ENCODE measurements at places on chromosomes 5 and 9.
A peak's percentile ranks its signal among the peaks of the same experiment; 100 is the strongest.

DNA sequence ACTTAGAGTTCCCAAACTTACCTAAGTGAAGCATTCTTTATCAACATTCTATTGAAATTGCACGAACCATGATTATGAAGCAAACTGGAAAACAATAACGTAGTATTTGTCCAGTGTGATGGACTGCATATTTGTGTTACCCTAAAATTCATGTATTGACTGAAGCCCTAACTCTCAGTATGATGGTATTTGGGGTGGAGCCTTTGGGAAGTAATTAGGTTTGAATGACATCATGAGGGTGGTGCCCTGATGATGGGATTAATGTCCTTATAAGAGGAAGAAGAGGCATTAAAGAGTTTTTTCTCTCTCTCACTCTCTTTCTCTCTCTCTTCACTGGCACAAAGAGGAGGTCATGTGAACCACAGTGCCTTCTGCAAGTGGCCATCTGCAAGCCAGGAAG, 365.4 kb upstream of the PTGER4 start:
- no peak for DNase-seq

GRCh38 chr9:33818167-33818846, 1.3 kb downstream of the UBE2R2 start:
- no peak for DNase-seq

- DNase-seq = no peak
Measured at GRCh38 chr5:6458833-6459232, 10.2 kb downstream of the UBE2QL1 start.

DNA sequence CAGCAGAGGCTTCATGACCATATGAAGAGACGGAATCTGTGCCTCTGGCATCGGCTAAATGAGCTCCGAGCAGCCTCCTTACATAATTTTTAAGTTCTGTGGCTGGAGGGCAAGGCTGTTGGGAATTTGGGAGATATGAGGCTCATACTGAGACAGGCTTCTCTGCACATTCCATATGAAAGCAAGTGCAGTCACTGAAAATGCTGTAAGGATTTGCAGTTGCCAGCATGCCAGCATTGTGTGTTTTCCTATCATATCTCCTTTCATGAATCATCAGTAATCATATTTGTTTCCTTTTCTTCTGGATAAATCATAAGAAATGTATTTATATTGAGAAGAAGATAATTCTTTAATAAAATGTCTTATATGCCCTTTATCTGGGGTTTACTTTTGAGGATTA, 775.4 kb downstream of the SEMA5A start:
- DNase-seq = no peak

GRCh38 chr9:4832786-4833579, 40.2 kb downstream of the RCL1 start:
- no peak for DNase-seq

DNA sequence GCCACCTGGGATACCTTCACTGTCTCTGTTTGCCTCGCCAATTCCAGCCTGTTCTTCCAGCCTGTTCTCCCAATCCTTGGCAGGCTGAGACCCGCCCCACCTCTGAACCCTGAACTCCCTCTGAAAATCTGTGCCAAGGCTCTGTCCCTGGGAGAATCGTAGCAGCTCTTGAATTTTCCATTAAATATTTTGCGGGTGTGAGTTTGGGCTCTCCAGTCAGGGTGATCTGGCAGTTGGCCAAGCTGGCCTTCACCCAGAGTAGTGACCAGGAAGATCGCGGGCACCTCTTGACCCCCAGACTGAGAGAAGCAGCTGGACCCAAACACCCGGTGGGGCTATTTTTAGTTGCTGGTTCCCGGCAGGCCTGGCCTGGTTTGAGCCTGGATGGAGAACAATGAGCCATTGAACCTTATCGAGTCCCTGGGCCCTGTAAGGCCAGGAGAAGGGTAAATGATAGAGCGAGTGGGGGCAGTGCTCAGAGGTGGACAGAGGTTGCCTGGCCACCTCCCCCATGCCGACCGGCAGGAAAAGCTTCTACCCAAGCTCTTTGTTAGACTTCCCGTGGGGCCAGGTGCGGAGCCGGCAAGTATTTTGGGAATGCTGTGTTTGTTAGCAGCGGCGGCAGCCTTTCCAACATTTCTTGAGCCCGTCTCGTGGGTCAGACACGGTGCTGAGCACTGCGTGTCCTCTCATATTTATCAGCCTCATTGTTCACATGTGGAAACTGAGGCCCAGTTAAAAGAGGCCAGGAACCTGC, 146.2 kb downstream of the RGS3 start:
- no peak for DNase-seq

GRCh38 chr5:108720391-108720790, 27.3 kb upstream of the FER start:
- no peak for DNase-seq

GRCh38 chr5:147949711-147950573, 43.6 kb upstream of the C5orf46 start:
- DNase-seq = peak; percentile 32

DNA sequence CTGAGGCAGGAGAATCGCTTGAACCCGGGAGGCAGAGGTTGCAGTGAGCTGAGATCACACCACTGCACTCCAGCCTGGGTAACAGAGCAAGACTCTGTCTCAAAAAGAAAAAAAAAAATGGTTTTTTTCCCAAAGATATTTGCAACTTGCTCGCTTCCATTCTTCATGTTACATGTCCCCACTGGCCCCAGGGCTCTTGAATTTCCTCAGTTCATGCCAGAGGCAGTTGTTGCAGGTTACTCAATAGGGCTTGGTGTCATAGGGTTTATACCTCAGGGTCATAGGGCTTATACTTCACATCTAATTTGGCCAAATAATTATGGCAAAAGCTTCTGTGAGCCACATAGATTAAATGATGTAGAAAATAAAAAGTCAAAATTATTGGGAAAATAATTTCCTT, 44.1 kb upstream of the KCNV2 start:
- no peak for DNase-seq

- DNase-seq = no peak
Measured at GRCh38 chr5:1698589-1699316, 100.9 kb downstream of the MRPL36 start.

- no peak for DNase-seq
Measured at GRCh38 chr9:114602620-114603019, 8.5 kb upstream of the TMEM268 start.

DNA sequence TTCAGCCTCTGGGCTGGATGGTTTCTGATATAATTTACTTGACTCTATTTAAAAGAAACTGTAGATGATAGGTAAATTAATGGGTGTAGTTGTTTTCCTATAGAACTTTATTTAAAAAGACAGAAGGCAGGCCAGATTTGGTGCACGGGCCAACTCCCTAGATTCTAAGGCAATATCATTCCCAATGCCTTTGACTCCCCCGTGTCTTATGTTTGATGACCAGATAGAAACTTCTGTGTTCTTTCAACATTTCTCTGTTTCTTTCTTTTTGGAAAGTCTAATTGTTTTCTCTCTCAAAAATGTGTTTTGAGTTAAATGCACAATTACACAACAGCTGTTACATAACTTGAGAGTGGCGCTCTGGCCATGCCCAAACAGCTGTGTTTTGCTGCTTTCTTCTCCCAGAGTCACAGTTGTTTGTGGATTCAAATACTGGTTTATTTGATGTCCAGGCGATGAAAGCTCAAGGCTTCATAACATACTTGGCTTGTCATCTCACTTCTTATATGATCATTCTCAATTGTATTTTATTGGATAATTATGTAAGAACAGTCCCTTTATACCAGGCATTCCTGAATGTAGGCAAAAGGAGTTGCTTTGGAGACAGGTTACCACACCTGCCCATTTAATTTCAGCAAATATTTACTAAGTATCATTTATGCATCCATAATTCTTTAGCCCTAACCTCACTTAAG, 1.7 kb upstream of the ALDH1A1 start:
- DNase-seq = no peak

GRCh38 chr9:16484744-16485143, 385.7 kb downstream of the BNC2 start:
- DNase-seq = no peak

DNA sequence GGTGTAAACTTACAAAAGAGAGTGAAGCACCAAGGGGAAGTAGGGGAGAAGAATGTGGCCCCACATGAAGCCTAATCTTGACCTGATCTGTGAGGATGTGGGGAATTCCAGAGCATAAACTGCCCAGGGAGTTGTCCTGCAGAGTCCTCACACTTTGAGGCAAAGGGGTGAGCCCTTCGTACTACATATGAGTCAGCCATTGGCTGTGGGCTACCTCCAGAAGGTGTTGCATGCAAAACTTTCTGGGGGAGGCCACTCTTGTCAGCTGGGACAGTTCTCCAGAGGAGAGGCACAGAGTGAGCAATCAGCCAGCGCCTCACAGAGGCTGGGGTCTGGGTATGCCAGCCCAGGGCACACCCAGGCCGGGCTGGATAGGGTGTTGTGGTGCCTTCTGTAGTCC, 98.1 kb upstream of the NMUR2 start:
- DNase-seq = no peak

DNA sequence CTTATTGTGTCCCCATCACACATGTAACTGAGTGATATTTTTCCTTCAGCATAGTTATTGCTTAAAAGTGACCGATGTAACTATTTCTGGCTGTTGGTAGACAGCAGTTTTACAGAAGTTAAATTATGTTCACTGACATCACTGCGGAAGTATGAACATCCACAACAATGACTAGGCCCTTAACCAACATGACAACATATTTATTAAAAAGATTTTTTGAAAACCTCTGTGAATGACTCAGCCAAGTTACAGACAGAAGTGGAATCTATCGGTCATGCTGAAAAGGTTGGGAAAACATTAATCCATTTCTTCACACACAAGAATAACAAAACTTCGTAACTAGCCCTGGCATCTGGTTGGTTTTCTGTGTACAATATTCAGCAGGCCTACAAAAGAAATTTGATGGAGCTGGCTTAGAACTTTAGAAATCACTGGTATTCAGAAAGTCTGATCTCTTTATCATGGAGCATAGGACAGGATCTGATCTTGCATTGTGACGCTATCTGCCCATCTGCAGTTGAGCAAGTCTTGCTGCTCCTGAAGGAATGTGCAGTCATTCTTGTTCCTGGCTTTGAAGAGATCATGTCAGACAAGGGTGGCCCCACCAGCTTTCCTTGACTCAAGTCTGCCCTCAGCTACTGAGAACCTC, 6.5 kb downstream of the GLIS3 start:
- DNase-seq = no peak

DNA sequence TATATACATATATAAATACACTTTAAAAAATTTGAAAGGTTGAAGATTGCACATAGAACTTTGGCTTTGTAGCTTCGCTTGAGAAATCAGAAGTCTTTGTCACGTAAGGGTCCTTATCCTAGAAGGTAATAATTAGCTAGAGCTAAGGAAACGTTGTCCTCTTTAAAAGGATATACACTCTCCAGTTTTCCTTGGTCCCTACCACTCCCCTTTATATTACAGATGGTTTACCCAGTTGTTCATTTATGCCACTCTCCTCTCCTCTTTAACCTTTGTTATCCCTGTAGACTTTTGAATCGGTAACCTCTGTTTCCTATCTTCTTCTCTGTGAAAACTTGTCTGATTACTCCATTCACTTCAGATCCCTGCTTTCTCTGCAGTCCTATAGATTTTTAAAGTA, 1101.0 kb upstream of the SEMA6A start:
- DNase-seq = no peak

- DNase-seq = no peak
Measured at GRCh38 chr5:100306000-100306399, 229.2 kb upstream of the FAM174A start.

GRCh38 chr5:34914671-34915138, 599 bp downstream of the RAD1 start:
- peak; percentile 27 for DNase-seq

DNA sequence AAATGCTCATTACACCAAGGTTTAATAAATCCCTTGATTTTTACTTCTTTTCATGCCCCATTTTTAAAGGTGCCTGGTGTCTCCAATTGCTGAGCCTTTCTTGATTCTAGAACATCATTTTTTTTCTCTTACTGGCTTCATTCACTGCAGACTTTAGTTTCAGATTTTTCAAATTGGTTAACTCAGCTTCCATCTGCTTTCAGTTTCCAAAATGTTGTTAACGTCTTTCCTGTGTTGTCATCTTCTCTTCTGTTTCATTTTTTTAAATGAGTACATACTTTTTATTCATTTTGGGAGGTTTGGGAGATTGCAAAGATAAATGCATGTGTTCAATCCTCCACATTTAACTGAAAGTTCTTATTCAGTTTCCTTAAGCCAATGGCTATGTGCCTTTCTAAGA, 126.4 kb upstream of the CCNG1 start:
- DNase-seq = no peak

- no peak for DNase-seq
Measured at GRCh38 chr5:39399135-39400036, 25.4 kb downstream of the DAB2 start.

DNA sequence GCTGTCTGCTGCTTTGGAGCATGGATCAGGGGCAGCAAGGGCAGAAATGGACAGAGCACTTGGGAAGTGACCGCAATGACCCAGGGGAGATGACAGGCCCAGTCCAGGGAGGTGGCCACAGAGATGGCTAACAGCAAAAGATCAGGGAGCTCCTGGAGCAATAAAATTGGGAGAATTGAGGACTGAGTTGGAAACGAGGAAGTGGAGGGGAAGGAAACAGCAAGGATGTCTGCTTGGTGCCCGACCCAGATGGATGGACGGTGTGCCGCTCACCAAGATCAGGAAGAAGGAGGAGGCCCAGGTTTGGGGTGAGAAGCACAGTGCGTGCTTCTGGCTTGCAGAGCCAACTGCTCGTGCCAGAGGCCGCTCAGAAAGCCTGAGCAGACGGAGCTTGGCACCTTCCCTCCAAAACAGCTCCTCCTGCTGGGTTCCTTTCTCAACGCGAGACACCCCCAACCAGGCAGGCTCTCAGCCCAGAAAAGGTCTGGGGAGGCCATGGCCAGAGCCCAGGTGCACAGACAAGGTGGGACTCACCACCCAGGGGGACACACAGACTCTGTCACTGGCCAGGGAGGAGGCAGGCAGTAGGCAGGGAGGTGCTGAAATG, 1.7 kb upstream of the SLC34A1 start:
- DNase-seq = no peak

DNA sequence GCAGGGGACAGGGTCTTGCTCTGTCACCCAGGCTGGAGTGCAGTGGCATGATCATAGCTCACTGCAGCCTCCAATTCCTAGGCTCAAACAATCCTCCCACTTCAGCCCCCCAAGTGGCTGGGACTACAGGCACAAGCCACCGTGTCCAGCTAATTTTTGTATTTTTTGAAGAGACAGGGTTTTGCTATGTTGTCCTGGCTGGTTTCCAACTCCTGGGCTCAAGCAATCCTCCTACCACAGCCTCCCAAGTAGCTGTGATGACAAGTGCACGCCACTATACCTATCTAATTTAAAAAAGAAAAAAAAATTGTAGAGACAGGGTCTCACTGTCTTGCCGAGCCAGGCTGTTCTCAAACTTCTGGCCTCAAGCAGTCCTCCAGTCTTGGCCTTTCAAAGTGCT, 31.6 kb upstream of the LECT2 start:
- no peak for DNase-seq

GRCh38 chr9:112764837-112765236, 14.3 kb downstream of the SNX30 start:
- no peak for DNase-seq
